ENCODE measurements at places on chromosomes 7 and 10.

DNA sequence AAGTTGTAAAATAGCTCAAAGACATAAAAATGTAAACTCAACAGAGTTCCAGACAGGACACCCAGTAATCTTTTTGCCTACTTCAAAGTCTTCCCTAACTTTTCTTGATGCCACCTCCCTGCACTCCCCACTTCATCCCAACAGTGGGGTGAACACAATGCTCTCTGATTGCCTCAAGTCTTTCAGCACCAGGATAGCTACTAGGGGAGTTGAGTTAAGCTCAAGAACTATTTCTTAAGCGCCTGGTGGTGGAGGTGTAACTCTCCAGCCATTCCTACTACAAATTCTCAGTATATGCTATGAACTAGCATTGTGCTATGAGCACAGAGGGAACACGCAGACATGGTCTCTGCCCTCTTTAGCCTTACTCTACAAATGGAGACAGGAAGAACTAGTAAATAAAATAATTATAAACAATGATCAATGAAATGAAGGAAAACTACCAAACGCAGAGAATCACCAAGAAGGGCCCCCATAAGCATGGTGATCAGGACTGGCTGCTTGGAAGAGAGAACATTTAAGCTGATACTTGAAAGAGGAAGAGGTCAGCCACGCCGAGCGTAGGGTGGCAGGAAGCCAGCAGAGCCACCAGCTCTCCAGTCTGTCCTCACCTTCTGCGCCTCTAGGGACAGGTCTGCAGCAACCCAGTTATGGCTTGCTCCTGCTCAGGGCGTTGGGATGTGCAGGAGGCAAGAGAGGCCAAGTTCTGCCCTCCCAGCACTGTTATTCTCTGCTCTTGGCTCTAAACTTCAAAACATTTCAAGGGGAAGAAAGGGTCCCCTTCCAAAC lies 16.7 kb upstream of the FRA10AC1 start:
- no peak for DNase-seq

DNA sequence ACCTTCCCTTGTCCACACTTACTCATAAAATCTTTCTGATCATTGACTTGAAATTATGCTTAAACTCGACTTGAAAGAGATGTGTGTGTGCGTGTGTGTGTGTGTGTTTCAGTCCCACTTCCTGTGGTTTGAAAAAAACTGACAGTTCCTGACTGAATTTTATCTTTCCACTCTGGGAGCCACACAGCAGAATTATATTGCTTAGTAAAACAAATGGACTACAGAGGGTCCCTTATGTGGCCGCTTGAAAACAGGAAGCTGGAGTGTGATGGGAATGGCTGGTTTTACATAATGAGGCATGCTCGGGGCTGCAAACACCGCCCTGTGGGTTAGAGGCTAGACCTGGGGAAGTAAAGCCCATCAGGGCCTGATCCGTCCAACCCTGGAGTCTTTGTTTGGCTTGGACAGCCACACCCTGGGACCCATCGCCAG lies 54.8 kb downstream of the LYZL1 start:
- DNase-seq, result no peak

DNA sequence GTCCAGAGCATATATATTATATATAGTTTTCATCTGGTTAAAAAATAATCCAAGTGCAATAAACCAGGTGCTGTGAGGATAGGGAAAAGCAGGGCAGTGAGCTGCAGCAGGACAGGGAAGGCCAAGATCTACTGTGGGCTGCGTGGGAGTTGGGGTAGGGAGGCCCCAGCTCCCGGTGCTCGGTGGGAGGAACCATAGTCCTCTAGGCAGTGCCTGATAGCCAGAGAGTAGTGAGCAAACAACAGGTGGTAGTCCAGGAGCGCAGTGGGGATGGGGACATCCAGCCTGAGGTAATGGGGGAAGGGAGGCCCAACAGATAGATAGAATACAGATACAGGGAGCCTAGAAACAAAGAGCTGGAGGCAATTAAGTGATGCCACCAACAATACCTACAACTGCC lies 4.1 kb upstream of the BMPR1A start:
- no peak for DNase-seq

- DNase-seq, result no peak
Observed at GRCh38 chr7:25855854-25856782, 295.9 kb upstream of the NFE2L3 start.

DNA sequence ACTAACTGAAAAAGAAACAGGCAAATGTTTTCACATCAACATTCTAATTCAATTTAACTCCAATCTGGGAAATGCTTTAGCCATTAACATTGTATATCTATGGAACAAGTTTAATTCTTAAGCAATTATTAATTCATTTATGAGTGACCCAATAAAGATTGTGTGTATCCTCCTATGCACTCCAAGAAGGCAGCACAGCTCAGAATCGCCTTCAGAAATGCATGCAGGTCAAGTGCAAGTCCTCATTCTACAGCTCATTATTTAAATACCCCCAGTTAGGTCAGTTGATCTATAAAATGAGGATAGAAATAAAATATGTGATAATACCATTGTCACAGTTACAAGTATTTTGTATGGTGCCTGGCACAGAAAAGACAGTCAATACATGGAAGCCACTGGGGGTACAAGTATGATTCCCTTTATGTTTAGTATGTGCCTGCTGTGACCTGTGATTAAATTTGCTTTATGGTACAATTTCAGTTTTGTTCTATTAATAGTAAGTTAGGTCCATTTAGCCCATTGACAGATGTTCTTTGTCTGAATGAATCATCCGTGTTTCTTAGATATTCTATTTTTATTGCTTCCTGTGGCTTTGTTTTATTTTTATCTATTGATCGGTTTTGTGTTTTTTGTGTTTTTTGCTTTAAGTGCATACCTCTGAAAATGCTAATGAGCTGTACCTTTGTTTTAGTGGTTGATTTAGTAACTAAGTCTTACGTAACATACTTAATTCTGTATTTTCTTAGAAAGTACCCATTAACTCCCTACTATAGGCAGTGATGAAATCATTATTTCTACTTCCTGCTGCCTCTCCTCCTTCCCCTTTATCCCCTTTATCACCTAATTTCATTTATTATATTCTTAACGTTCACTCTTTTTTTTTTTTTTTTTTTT lies 42.8 kb downstream of the CPXM2 start:
- no peak for DNase-seq

- DNase-seq, result no peak
Observed at GRCh38 chr10:88624840-88625239, 38.3 kb downstream of the LIPJ start.

- peak; percentile 22 for DNase-seq
Observed at GRCh38 chr10:131729361-131729760, 171.4 kb upstream of the PPP2R2D start.

DNA sequence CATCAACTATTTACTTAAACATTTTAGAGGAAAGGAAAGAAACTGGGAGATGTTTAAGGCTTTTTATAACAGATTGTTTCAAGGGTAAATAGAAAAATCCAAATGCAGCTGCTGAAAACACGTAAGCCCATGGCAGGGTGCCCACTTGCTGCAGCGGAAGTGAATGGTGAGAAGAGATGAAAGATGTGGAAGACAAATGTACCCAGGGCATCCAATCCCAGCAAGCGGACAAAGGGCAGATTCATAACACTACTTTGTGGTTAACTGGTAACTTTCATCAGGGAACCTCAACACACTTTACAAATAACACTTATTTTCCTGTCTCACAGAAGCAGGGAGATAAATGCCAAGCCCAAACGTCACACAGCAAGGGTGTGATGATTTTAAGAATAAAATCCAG lies 358.4 kb downstream of the KCNMA1 start:
- no peak for DNase-seq

DNA sequence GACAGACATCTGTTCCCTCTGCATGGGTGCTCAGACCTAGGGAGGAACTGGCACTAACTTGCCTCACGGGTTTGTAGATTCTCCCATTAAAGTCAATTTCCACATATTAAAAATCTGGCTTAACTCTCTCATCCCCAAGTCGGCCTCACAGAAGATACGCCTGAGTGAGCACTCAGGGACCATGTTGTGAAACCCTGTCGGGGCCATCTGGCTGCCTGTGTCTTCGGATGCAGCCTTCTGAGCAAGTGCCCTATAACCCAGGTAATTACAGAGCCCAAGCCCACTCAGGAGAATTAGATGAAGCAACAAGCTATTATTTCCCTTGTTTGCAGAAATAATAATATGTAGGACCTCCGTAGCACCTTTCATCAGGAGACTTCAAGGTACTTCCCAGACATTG lies 219.3 kb upstream of the GLI3 start:
- DNase-seq, result no peak

DNA sequence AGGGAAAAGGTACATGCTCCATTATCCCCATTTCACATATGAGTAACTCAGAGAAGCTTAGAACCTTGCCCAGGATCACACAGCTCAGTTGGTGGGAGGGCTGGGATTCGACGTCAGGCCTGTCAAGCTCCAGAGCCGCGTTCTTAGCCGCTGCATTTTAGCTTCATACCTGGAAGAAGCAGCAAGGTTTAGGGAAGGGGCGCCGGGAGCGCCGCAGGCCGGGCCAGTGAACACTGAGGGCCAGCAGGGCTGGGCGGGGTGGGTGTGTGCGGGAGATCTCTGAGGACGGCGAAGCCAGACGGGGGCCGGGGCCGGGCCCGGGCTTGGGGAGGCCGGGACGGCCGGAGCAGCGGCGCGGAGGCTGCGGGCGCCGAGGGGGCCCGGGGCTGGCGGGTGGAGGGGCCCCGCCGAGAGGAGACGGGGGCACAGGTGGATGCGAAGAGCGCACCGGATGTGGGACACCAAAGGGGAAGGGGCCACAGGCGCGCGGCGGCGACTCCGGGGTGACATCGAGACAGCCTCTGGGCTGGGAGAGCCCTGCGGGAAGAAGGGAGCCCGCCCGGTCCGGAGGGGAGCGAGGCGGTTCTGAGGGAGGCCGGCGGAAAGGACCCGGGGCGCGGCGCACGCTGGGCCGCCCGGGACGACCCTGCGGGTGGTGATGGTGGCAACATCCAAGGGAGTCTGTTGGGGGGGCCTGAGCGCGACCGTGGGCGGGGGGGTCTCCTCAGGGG lies 498 bp downstream of the NDST2 start:
- peak; percentile 71 for DNase-seq

DNA sequence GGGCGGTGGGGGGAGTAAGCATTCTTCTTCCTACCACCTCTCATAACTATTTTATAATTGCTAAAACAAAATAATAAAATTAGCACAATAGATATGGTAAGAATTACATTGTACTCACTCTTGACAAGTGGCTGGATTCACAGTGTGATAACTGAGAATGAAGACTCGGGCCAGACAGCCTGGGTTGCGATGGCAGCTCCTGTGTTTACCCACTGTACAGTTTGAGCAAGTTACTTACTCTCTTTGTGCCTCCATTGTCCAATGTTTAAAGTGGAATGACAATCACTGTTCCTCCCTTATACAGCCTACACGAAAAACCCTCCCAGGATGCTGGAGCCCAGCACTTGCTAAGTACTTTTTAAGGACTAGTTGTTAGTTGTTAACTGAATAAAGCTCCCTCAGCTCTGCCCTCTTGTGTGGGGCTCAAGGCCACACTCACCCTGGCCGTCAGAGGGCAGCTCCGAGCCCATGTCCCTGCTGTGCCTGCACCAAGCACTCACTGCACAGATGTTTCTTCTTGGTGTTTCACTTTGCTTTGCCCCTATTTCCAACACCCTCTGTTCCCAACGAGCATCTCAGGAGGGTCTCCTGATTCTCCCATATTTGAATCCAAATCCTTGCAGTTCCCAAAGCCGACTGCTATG lies 56.4 kb upstream of the NPS start:
- no peak for DNase-seq

DNA sequence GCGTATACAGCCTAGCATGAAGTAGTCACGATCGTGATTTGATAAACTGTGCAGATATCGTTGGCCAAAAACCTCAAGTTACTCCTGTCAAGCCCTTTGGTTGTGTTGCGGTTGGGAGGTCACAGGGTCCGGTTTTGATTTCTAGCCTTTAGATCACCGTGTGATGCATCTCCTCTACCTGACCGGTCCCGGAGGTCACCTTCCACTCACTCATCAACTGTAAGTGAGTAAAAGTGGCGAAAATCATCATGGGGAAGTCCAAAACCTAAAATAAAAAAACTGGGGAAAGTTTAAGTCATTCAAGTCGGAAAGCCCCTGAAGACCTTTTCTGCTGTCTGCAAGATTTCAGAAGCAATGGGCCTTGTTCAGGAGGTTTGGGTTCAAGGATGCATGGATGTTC lies 62.8 kb downstream of the ADARB2 start:
- DNase-seq, result no peak

DNA sequence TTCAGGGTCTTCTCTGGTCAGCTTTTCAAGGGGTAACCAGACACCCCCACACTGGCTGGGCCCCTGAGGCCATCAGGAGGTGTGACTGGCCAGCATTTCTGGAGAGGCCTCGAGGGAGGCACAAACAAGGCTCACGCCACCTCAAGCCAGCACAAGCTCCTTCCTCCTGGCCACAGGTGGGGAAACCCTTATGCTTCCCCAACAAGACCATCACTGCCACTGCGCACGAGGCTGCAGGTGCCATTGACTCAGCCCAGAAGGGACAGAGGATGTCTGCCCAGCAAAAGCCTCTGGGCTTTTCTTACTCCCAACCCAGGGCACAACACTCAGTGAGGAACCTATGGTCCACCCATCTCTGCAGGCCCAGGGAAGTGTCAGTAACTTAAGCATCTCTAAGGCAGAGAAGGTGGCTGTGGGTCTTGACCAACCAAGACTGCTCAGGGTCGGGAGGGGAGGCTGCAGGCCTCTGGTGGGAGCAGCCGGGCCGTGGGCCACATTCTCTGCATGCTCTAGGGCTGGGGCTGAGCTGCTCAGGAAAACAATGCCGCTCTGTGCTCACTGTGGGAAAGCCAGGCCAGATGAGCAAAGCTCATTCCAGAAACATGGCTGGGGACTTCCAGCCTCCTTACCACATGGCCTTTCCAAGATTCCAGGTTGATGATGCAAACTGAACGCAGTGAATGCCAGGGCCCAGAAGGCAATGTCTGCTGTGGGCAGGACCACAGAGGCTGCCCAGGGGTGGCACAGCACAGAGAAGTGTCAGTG lies 24.2 kb upstream of the RASSF4 start:
- peak; percentile 13 for DNase-seq

DNA sequence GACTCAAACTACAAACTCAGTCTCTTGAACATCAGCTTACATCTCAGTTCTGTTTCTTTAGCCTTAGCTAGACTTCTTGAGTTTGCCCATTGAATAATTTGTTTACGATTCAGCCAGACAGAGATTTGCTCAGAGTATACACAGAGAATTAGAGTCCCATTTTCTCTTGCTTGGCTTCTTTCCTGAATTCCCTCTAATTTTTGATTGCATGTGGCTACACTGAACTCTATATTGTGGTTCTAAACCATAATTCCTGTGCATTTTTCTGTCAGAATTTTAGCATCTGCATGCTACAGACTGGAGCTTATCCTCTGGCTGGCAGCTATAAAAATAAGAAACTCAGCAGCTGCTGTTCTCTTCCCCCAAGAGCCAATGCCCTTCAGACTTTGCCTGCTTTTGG lies 354.9 kb downstream of the MDFIC start:
- DNase-seq, result no peak

- no peak for DNase-seq
Observed at GRCh38 chr7:104800307-104800706, 213.7 kb upstream of the KMT2E start.
